ENCODE measurements at places on chromosomes 7 and 10.
A peak's percentile ranks its signal among the peaks of the same experiment; 100 is the strongest.

- DNase-seq = no peak
Observed at GRCh38 chr7:127692200-127692599, 40.2 kb downstream of the SND1 start.

DNA sequence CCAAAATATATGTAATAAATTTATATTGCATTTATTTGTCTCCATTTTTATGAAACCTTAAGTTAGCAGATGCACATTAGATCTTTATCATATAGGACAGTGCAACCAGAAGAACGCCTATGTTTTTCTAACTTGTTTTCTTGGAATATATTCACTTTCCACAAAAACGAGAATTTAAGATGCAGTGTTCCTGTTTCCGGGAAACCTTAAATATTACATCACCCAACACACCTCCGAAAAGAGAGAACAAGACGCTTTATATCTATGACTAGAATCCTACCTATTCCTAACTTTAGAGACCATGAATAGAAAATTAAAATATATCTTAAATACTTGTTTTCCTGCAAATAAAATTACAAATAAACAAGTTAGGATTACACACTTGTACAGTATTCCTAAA lies 1.9 kb downstream of the EZH2 start:
- no peak for DNase-seq

- DNase-seq = no peak
Observed at GRCh38 chr7:45979275-45980180, 58.5 kb upstream of the IGFBP3 start.

DNA sequence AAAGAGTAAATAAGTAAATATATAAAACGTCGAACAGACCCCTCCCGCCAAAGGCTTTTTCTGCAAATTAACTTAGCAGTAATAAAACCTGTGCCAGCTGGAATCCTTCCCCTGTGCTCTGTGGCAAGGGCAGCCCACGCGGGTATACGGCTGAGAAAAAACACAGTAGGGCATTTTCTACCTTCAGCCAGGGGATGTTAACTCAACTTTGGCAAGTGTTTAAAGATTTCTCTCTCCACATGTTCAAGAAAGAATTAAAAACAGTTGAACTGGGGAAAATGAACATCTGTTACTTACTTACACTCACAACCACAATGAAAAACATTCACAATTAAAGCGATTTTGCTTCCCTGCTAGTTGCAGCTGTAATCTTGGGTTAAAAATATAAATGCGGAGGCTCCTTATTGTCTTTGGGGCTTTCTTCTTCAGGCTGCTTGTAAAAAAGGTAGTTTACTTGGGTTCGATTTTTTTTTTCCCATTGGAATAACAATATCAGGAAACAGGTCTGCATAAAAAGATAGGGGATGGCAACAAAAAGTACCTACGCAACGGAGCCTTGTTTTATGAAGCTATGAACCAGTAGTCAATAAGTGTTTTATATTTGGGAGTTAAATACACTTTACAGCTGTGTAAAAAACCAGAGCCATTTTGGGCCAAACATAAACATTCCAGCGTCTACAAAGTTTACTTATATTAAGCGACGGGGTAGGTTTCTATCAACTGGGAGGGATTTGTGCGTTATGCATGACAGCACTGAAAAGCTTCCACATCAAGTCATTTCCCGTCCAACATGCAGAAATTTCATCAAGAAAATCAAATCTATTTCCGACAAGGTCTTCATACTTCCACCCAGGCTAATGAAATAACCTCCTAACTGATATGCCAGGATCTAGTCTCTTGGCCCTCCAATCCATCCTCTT lies 132.7 kb downstream of the TAX1BP1 start:
- no peak for DNase-seq

DNA sequence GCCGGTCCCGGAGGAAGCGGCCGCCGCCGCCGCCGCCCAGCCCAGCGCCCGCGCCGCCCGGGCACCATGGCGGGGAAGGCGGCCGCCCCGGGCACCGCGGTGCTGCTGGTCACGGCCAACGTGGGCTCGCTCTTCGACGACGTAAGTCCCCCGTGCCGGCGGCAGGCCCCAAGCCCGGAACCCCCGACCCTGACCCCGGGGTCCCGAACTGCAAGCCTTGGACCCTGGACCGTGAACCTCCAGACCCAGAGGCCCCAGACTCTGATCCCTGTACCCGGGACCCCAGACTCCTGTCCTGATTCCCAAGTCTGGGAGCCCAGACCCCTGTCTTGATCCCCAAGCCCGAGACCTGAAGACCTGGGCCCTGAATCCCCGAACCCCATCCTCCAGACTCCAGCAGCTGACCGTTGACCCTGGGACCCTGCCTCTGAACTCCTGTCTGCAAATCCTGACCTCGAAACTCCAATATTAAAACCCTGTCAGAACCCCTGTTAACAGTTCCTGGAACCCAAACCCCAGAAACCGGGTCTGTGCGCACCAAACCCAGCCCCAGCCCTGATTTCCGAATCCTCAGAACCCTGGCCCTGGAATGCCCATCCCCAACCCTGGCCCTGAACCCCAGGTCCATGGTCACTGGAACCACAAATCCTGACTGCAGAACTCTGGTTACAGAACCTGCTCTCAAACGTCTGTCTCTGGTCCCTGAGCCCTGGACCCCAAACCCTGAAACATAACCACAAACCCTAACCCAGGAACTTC lies 623 bp downstream of the INPP5A start:
- no peak for DNase-seq

GRCh38 chr7:133601617-133602016 lies 348.7 kb downstream of the EXOC4 start:
- no peak for DNase-seq

DNA sequence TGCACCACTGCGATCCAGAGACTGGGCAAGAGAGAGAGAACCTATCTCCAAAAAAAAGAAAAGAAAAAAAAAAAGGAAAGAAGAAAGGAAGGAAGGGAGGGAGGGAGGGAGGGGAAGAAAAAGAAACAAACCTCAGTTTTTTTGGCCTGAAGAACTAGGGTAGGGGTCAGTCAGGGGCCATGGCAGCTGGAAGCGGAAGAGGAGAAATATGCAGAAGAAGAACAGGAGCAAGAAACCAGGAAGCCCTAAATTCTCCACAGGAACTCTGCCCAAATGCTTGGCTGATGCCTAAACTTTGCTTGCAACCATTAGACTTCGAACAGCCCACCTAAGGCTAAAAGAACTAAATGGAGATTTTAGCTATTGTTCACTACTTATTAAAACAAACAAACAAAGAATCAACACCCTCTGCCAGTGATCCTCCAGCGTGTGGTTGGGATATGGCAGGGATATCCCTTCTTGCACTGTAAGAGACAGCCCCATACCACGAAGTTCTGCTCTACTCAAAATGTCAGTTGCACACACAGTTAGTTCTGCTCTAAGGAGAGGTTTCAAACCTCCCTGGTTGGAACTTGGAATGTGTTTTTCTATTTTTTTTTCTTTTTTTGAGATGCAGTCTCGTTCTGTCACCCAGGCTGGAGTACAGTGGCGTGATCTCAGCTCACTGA lies 139.5 kb downstream of the FAM107B start:
- no peak for DNase-seq

- DNase-seq = no peak
Observed at GRCh38 chr10:71218046-71218650, 5.8 kb downstream of the UNC5B start.

DNA sequence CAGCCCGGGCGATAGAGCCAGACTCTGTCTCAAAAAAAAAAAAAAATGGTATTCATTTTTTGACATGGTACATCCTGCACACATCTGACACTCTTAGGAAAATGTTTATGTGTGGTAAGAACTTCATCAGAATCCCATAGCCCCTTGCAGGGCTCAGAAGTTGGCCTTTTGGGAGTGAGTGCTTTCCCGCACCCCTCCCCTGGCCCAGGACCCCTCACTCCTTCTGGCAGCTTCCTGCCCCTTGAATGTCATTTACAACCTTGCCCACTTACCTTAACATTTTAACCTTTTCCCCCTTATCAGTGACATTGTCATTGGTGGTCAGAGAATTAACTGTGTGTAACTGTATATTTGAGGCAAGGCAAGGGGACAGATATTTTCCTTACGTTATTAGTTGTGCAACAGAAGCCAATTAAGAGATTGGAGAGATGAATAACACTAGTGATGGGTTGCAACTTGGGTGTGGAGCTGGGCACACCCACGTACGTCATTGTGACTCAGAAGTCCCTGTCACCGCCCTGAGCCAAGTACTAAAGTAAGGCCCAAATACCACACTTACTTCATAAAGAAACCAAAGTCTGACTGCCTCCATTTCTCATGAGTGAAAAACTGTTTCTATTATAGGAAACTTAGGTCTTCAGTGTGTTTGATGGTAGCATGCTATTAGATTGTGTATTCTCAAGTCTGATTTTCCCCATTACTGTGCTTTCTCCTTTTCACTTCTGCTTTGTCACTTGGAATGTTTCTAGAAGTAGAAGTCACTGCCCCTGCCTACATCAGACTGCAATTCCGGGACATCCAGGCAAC lies 31.6 kb downstream of the OGDH start:
- DNase-seq = peak; percentile 42

DNA sequence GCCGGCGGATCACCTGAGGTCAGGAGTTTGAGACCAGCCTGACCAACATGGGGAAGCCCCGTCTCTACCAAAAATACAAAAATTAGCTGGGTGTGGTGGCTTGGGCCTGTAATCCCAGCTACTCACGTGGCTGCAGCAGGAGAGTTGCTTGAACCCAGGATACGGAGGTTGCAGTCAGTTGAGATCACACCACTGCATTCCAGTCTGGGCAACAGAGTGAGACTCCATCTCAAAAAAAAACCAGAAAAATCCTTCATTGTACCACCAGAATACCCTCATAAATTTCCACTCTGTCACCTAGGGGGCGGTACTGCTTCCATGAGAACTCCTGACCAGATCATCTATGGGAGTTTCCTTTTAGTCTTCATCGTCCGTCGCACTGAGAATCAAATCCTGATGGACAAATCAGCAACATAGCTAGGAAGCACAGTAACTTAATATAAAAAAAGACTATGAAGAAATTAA lies 225.8 kb upstream of the KLF14 start:
- DNase-seq = no peak

GRCh38 chr10:122221958-122222357 lies 49.1 kb upstream of the BTBD16 start:
- DNase-seq = no peak

DNA sequence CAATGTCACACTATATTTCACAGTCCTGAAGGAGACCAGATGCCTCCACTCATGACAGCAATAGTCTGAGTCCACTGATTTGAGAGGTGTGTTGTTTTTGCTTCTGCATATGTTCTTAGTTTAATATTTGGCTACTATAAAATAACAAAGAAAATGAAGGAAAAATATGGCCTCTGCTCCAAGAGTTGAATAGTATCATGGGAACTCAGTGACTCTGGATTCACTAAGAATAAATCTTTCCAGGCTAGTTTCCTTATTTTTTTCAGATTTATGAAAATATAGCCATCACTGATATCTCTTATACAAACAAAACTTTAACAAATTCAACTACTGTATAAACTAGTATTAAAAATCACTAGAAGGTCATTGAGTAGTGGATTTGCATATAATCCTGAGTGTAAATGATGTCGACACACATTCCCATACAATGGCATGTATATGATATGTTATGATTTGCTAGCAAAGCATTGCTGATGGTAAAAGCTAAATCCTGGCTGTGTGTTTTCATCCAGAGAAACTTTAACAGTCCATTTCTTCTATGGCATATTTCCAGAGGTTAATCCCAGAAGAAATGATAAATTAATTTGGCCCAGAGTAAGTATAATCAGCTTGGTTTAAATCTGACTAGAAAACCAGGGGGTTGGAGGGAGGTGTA lies 66.0 kb upstream of the VIPR2 start:
- no peak for DNase-seq

GRCh38 chr10:98262571-98262970 lies 5.4 kb downstream of the LOXL4 start:
- no peak for DNase-seq

DNA sequence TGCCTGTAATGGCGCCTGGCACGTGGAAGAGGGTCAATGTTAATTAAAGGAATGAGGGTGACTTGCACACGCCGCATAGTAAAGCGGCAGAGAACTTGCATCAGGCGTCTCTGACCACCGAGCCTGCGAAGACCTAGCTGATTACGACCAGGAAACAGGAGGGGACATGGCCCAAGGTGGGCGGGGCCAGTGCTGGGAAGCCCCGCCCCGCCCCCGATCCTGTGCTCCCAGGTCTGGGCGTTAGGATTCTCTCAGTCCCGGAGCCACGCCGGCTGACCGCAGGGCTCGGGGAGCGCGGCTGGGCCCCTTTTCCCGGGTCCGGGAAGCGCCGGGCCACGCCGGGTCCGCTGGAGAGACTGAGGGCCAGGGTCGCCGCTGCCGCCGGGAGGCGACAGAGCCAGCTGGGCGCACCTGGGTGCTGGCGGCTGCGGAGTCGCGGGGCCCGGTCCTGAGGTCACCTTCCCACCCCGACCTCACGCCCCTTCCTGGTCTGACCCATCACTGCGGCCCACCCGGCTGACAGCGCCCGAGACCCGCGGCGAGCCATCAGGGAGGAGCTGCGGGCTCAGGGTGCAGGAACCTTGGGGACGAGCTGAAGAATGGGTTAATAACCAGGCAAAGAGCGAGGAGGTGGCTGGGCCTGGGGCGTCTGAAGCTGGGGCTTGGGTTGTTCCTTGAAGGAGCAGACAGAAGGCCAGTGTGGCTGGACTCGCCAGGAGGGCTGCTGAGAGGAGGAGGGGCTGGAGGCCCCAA lies 23.0 kb upstream of the GRID1 start:
- no peak for DNase-seq

GRCh38 chr10:121695731-121696464 lies 97.7 kb upstream of the FGFR2 start:
- DNase-seq = no peak

DNA sequence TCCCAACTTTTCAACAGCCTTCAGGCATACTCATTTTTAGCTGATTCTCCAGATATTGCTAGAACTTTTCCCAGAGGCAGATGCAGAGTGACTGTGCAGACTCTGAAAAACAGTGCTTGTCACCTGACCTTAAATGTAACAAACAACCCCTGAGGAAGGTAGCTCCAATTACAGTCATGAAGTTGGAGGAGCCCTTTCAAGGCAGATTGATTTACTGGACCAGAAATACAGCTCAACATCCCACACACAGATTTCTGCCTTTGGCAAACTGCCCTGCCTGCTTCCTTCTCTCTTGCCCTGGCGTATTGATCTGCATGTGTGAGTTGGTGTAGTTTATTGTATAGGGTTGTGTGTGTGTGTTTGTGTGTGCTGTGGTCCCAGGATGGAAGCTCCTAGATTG lies 38.5 kb downstream of the PYROXD2 start:
- no peak for DNase-seq

DNA sequence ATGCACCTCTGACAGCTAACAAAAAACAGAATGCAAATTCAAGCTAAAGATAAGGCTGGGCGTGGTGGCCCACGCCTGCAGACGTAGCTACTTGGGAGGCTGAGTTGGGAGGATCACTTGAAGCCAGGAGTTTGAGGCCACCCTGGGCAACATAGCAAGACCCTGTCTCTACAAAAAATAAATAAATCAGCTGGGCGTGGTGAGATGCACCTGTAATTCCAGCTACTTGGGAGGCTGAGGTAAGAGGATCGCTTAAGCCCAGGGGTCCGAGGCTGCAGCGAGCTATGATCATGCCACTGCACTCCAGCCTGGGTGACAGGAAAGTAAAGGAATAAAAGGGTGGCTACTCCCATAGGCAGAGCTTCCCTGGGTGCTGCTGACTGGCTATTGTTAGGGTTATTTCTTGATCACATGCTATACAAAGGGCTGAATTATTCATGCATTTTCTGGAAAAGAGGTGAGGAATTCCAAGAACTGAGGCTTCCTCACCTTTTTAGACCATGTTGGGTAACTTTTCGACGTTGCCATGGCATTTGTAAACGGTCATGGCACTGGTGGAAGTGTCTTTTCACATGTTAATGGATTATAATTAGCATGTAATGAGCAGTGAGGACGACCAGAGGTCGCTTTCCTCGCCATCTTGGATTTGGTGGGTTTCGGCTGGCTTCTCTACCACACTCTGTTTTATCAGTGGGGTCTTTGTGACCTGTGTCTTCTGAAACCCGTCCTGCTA lies 6.9 kb upstream of the PSMG3 start:
- no peak for DNase-seq
